Skeletal muscle cell (primary cell): ENCODE measurements at places on chromosomes 5 and 9.
A peak's percentile ranks its signal among the peaks of the same experiment; 100 is the strongest.

GRCh38 chr5:178067755-178068154 lies 45.6 kb upstream of the N4BP3 start:
- no peak for DNase-seq

DNA sequence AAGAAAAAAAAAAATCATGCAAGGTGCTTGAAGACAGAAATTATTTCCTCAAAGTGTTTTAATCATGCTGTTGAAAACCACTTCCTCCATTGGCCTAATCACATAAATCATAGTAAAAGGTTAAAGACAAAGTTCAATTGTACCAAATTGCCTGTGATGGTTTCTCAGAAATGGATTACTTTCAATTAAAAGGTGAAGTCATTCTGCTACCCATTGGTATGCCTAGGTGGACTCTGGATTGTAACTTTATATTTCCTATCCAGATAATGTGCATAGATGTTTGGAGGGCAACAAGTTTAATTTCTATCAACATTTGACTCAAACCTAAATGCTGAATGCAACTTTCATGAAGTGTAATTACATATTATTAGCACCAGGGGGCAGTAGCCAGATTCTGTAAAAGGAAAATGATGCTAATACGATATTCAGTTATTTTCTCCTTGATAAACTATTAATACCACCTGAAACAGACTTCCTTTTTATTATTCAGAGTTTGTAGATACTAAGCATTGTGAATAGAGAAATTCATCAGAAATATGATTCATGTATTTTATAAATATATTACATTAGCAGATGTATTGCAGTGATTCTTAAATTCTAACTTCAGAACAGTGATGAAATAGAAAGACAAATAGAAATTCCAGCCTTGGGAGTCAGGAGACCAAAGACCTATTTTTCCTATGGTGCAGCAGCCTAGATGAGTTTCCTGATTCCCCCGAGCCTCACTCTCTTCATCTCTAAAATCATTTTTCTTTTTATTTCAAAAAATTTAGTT lies 148.2 kb downstream of the CAAP1 start:
- no peak for DNase-seq

- no peak for DNase-seq
These were observed 30.3 kb upstream of the LCP2 start for GRCh38 chr5:170327829-170328228.

GRCh38 chr5:125497651-125498050 lies 751.2 kb upstream of the ZNF608 start:
- no peak for DNase-seq

DNA sequence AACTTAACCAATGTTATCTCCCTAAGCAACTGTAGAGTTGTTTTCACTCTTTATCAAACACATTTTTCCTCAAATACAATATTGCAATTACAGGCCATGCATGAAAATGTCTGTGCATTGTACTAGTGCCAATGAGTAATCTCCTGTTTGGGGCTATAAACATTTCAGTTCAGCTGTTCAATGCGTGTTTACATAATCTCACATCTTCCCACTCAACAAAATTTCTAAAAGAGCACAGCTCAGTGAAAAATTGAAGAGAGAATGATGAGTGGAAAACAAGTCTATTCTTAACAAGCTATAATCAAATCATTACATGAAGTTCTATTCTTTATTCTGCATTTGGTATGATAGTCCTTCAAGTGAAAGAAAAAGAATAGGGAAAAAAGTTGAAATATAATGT lies 780.5 kb upstream of the CDH9 start:
- DNase-seq: no peak

DNA sequence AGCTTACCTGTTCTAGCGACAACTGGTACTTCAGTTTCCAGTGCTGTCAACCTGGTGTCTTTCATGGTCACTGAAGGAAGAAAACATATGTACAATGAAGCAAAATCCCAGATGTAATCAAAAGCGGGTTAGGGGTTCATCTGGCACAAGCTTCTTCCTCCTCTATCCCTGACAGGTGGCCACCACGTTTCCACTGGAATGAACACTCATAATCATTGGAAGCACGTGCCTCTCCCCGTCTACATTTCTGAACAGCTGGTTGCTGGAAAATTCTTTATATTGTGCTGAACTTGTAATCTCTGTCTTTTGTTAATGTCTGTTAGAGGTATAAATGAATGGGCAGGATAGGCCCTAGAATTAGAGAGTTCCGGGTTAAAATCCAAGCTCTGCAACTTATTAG lies 9.4 kb downstream of the TSC1 start:
- DNase-seq: no peak

GRCh38 chr9:134390537-134390936 lies 64.3 kb downstream of the RXRA start:
- DNase-seq: no peak

DNA sequence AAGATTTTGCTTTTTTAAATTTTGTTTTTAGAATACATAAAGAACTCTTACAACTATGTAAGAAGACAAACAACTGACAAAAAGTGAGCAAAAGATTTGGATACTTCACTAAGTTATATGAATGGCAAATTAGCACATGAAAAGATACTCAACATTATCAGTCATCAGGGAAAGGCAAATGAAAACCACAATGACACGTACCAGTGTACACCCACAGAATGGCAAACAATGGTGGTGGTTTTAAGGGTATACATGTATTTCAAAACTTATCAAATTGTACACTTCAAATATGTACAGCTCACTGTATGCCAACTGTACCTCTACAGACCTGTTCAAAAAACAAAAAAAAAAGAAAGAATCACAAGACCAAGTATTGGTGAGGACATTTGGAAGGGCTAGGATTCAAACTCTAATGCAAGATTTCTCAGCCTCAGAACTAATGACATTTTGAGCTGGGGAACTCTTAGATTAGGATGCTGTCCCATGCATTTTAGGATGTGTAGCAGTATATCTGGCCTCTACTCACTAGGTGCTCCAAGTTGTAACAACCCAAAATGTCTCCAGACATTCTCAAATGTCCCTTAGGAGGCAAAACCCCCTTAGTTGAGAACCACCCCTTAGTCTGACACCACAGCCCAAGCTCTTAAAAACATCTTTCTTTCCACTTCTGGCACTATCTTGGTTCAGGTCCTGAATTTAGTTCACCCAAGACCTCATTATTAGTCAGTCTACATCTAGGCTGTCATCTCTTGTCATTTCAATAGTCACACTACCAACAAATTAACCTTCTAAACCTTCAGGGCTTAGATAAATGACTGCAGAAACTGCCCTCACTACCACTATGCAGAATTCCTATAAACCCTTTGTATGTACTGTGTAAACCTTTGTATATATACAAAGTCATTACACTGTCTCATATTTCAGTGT lies 9.7 kb downstream of the SCAI start:
- DNase-seq: no peak

DNA sequence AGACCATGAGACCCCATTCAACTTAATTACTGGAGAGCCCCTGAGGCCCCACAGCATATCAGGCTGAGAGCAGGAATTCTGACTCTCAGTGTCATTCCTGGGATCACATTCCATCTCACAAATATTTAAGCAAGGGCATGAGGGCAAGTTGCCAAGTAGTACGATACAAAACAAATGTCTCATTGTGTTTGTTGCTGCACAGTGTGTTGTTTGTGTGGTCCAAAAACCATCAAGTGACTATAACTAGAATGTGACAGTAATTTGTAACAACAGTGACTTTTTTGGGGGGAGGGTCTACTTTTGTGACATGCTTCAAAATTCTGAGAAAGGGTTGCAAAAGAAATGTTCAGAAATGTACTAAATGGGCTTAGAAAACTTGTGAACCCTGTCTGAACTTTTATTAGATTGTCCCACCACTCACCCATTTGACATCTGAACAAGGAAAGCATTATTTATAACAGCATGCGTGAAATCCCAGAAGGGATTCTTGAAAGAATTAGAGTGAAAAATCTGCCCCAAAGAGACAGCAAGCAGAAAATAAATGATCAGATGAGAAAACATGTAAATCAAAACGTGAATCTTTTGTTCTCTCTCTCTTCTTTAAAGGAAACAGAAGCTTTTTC lies 347.0 kb downstream of the NTRK2 start:
- DNase-seq: no peak

DNA sequence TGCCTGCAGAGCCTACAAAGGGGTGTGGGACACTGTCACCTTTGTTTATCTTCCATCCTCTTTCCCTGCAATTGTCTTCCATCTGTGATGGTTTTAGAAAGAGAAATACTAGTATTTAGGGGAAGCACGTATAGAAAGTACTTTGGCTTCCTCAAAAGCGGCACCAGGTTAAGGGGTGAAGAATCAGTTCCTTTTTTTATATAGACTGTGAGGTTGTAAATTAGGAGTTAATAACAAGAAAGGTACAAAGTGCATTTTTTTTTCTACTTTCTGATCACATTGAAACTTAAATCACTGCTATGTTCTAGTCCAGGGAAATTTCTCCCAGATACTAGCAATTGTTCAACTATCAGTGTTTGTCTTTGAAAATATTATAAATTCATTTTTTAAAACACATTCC lies 219.3 kb downstream of the CEMIP2 start:
- no peak for DNase-seq

- DNase-seq: no peak
These were observed 39.8 kb downstream of the HMCN2 start for GRCh38 chr9:130305381-130305780.

- no peak for DNase-seq
These were observed 187.9 kb downstream of the MAN2A1 start for GRCh38 chr5:109877670-109878045.

- peak; percentile 67 for DNase-seq
These were observed 288.6 kb upstream of the DAB2 start for GRCh38 chr5:39713250-39713916.

- peak; percentile 79 for DNase-seq
These were observed 119.8 kb downstream of the LPAR1 start for GRCh38 chr9:110918316-110919049.

GRCh38 chr5:132016721-132017250 lies 5.3 kb upstream of the ACSL6 start:
- DNase-seq: no peak

GRCh38 chr5:66814146-66814991 lies 218.2 kb downstream of the MAST4 start:
- peak; percentile 16 for DNase-seq

DNA sequence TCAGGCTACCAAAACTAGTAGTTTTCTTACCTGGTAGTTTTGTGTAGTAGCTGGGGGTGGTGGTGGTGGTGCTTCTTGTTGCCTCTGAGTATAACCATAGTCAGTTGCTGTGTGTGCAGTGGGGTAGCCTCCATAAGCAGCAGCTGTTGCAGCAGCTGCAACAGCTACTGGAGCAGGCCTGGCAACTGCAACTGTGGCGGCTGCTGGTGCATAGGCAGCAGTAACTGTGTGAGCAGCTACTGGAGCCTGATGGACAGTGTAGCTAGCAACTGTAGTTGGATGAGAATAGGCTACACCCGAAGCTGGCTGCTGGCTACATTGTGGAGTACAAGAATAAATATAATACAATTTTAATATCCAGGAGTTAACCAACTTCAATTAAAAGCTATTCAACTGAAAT lies 24.7 kb downstream of the ZFR start:
- peak; percentile 49 for DNase-seq
